ENCODE measurements at places on chromosomes 2 and 18.

DNA sequence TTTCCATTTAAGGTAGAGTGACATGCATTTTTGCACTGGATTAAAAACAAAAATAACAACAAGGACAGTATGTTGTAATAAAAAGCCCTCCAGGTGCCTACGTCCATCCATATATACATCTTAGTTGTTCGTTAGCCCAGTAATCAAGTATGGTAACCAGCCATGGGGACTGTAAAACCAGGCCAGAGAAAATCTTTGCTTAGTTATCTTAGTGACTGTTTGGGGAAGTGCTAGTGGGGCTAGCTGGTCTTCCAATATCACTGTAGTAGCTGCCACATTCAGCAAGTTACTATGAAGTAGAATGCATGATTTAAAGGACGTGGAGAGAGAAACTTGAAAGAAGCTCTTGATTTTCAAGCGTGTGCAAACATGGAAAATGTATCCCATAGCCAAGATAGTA lies 95.9 kb upstream of the STON1 start:
- no peak overlapping the region for H3K4me3 ChIP-seq
- peaks cover 14% of the 10 kb centered on the region for H3K27me3 ChIP-seq
- no peak overlapping the region for H3K27ac ChIP-seq
- H3K4me1 ChIP-seq, result peaks cover 12% of the 10 kb centered on the region

- no peak overlapping the region for H3K4me3 ChIP-seq
- no peak for DNase-seq
- H3K4me1 ChIP-seq, result peaks cover 44% of the 10 kb centered on the region
- H3K27me3 ChIP-seq, result no peaks in the 10 kb centered on the region
- peaks cover 4% of the 10 kb centered on the region for H3K36me3 ChIP-seq
These were observed 12.7 kb downstream of the TRIP12 start for GRCh38 chr2:229909090-229909489.

DNA sequence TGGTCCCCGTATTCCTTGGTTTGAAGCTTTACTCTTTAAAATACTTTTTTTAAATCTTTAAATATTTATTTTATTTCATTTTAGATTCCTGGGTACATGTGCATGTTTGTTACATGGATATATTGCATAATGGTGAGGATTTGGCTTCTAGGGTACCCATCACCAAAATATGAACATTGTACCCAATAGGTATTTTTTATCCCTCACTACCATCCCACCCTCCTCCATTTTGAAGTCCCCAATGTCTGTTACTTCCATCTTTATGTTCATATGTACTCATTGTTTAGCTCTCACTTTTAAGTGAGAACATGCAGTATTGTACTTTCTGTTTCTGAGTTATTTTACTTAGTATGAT lies 59.5 kb upstream of the IL1RL1 start:
- H3K27ac ChIP-seq, result peak overlapping the region; percentile 89
- peaks cover 10% of the 10 kb centered on the region for H3K36me3 ChIP-seq
- peak overlapping the region; percentile 95 for H3K4me3 ChIP-seq
- H3K27me3 ChIP-seq, result no peaks in the 10 kb centered on the region
- DNase-seq, result no peak
- peaks cover 47% of the 10 kb centered on the region for H3K4me1 ChIP-seq

DNA sequence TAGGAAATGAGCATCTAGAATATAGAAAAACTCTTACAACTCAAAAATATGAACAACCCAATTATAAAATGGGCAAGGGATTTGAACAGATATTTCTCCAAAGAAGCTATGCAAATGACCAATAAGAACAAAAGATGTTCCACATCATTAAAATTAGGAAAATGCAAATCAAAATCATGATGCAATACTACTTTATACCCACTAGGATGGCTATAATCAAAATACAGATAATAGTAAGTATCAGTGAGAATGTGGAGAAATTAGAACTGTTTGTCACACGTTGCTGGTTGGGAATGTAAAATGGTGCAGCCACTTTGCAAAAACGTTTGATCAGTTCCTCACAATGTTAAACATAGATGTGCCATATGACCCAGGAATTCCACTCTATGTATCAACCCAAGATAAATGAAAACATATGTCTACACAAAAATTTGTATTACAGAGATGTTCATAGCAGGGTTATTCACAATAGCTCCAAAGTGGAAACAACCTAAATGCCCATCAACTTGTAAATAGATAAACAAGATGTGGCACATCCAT lies 558.4 kb downstream of the SLC4A3 start:
- no peak overlapping the region for H3K27ac ChIP-seq
- no peaks in the 10 kb centered on the region for H3K4me1 ChIP-seq
- H3K4me3 ChIP-seq, result no peak overlapping the region
- H3K36me3 ChIP-seq, result no peaks in the 10 kb centered on the region

- no peak for DNase-seq
- H3K27ac ChIP-seq, result no peak overlapping the region
- peaks cover 80% of the 10 kb centered on the region for H3K4me1 ChIP-seq
- peak overlapping the region; percentile 16 for H3K4me3 ChIP-seq
These were observed 19.2 kb upstream of the SPATA3 start for GRCh38 chr2:230976671-230977171.
